Mucosa of descending colon (tissue), 3 donors: ENCODE measurements at places on chromosomes 7 and 10.

DNA sequence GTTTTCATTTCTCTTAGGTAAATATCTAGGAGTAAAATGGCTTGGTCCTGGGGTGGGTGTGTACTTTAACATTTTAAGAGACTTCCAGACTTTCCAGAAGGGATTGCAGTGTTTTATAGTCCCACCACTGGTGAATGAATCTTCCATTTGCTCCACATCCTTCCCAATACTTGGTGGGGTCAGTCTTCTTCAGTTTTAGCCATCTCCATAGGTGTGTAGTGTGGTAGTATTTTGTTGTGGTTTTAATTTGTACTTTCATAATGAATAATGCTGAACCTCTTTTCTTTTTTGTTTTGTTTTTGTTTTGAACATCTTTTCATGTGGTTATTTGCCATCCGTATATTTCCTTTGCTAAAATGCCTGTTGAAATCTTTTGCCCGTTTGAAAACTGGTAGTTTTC is 86.4 kb downstream of the ANKRD61 start:
- no peak for DNase-seq

- DNase-seq = no peak
Measured at GRCh38 chr7:146943483-146943882, 826.9 kb downstream of the CNTNAP2 start.

- DNase-seq = no peak
Measured at GRCh38 chr10:49596493-49596809, 13.7 kb upstream of the SLC18A3 start.

DNA sequence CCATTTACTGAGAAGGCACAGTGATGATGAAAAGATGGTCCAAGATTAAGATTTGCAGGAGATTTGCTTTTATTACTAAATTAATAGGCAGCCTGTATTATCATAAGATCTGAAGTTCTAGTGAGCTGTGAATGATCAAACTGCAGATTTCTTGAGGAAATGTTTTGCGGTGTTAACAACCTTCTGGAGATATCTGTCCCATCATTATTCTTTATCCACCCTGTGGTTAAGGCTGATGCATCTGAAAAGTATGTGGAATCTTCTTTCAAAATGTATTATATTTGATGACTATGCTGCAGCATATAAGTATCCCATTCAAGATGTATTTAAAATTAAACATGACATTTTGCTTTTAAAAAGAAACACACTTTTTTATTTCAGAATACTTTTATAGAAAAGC is 150.3 kb downstream of the POLR1F start:
- no peak for DNase-seq

DNA sequence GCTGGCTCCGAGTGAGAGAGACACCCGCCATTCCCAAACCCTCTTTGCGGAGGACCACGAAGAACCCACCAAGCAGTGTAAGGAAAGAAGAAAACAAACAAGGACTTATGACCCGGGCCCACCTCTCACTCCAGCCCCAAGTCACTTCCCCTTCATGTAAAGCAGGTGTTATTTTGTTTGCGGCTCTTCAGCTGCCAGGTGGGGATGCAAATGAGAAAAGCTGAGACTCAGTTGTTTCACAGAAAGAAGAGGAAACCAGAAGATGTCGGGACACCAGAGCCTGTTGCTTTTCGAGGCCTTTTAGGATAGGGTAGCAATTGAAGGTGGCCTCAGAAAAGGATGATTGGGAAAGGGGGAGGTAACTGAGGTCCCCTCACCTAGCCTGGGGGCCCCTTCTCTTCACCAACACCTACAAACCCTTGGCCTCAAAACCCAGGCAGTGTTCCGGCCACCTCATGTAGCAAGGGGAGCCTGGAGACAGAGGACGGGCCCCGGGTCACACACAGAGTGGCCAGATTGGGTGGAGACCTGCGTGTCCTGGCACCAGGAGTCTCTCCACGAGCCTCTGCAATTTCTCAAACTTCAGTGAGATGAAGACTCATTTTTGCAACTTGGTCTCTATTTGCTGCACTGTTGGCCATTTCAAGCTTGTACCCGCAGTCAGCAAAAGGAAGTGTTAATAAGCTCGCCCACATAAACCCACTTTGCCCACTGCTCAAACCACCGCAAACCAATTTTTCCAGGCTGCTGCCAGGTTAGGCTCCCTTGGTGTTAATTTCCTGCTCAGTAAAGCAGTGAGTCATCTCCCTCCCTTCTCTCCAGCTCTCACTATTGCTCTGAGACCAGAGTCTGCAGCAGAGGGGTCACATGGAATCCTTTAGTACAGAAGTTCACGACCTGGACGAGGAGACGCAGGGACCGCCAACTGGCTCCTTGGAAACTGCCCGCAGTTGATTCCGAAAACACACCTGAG is 45.5 kb downstream of the AOC1 start:
- no peak for DNase-seq

- DNase-seq = no peak
Measured at GRCh38 chr7:151115121-151115835, 29.0 kb downstream of the AGAP3 start.

DNA sequence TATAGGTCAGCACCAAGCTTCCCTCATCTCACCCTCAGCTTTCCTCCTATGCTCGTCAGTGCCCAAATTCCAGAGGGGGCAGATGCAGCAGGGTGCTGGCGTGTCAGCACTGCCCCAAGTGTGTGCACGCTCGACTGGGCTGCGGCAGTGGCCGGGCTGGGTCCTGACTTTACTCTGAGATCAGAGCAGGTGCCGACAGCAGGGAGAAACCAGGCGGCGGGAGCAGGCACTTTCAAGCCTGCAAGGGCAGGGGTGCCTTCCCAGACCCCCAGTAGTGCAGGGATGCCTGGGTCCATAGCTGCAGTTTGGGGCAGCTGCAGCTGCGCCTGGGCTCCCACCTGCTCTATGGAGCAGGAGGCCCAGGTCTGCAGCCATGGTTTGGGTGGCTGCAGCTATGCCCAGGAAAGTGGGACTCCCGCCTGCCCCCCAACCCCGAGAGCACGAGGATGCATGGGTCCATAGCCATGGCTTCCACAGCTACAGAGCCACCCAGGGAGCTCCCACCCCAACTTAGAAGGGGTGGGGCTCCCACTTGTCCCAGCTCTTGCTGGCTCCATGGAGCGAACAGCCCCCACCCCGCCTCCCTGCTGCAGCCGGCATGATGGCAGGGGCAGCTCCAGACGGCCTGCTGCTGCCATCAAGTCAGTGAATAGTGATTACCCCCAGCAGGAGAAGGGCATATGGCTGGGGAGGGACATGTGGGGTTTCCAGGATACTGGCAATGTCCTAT is 199.2 kb upstream of the KMT2E start:
- DNase-seq = no peak

DNA sequence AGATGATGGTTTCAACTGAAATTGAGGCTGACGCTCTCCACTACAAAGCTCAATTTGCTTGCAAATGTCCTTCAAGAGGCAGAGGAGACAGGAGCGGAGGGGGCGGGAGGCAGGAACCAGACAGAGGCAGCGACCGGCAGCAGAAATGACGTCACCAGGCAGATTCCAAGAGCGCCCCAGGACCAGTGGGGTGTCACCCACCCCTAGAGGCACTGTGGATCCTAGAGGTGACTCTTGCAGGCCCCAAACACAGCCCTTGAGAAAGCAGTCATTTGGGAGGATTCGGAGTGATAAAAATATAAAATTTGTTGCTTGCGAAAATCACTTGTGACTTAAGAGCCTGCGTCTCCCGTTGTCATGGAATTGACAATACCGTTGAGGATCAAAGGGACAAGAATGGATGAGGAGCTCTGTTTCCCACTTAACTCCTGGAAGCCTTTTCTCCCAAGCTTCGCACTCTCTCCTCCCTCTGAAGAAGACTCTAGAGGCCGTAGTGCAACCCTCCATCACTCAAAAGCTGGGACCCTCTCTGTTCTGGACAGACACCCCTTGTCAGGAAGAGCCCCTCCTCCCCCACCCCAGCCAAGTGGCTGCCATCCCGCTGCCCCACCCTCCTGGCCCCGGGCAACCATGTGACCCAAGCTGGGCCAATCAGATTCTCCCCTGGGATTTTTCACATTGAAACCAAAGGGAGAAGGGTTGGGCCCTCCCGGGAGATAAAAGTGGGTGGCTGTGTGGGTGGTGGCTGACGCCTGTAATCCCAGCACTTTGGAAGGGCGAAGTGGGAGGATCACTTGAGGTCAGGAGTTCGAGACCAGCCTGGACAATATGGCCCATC is 16.3 kb upstream of the SLC29A4 start:
- no peak for DNase-seq

DNA sequence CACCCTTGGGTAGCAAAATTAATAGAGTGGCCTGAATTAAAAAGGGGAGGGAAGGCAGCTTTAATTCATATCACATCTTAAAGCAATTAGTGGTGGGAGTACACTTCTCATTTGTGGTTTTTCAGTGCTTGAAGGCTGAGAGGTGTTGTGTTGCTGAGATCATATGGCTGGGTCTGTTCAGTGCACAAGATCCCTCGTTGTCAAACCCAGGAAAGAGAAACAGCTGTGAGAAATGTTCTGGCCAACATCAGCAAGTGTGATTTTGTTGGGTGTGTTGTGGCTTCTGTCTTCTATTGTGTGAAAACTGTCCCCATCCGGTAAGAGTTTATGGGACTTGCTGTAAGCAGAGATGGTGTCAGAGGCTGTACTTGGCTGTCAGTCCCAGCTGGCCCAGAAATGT is 197.9 kb upstream of the BMPER start:
- DNase-seq = no peak

- DNase-seq = peak; percentile 58
Measured at GRCh38 chr7:130943336-130943901, 209.4 kb upstream of the KLF14 start.

DNA sequence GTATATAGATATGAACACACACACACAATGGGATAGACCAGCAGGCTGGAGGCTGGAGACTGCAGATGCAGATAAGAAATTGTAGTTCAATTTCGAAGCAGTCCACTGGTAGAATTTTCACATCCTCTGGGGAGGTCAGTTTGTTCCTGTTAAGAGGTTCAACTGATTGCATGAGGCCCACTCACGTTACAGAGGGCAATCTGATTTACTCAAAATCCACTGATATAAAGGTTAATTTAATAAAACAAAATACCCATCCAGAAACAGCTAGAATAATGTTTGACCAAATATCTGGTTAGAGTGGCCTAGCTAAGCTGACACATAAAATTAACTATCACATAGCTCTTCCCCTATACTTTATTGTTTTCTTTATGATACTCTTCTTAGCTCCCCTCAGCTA is 162.9 kb upstream of the SMIM30 start:
- DNase-seq = no peak

- DNase-seq = no peak
Measured at GRCh38 chr10:22427101-22427500, 81.8 kb downstream of the SPAG6 start.

DNA sequence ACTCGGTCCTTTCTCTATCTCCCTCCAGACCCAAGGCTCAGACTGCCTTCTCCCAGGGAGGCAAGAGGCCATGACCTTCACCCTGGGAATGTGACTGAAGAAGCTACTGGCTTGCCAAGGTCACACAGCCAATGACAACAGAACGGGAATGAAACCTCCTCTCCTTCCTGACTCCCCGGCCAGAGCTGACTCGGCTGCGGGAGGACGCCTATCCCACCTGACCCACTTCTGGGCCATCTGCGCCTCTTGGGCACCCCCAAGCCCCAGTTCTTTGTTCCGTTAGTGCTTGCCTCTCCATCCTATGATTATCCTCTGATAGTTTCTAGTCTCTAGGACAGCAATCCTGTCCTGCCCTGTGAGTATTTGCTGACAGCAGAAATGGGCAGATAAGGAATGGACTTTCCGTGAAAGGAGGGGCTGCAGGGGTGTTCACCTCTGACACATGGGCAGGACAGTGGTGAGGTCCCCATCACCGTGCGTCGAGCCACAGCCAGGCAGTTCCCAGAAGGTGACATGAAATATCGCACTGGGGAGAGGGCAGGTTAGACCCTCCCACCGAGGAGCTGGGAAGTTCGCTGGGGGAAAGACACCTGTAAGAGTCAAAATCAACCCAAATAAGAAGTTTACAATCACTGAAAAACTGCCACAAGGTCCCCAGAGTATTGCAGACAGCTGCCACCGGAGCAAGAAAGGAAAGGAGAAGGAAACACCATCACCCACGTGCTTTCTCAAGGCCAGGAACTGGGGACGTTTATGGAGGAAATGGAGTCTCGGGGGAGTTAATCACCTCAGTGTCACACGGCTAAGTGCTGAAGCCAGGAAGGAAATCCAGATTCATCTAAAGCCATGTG is 63.0 kb downstream of the INSIG1 start:
- no peak for DNase-seq

GRCh38 chr7:30869794-30870611 is 41.6 kb upstream of the AQP1 start:
- DNase-seq = no peak

DNA sequence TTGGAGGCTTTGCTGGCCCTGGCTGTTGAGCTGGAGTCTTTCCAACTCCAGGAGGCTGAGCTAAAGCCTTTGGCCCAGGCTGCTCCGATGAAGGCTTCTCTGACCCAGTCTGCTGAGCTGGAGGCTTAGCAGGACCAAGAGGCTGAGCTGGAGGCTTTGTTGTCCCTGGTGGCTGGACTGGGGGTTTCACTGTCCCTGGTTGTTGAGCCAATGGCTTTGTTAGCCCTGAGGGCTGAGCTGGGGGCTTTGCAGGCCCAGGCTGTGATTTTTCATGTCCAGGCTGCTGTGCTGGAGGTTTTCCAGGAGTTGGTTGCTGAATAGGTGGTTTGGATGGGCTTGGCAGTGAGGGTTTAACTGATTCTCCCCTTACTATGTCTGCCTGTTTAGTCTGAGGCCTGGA is 7.3 kb downstream of the PCLO start:
- no peak for DNase-seq

GRCh38 chr7:105982388-105982787 is 19.3 kb downstream of the CDHR3 start:
- DNase-seq = no peak

DNA sequence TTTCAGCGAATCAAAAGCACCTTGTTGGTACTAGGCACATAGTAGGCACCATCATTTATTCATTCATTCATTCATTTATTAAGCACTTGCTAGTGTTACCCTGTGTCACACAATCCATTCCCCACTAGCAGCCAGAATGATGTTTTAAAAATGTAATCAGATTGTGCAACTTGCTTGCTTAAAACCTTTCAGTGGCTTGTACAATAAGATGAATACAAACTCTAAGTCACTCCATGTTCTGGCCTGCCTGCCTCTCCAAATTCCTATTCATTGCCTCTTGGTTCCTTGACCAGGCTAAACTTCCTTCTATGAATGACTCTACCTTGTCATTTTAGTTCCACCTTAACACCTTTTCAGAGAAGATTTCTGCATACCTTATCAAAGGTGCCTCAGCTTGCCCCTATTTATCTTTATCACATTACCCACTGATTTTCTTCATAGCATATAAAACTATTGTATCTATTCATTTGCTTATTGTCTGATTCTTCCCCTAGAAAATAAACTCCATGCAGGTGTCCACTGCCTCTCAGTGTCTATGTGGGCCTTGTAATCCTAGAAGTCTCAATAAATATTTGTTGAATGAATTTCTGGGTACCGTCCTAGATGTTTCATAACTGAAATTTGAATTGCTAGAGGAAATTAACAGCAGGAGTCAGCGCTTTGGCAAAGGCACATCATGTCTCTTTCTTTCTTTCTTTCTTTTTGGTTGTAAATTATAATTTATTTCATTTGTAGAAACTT is 169.5 kb downstream of the TMEM26 start:
- no peak for DNase-seq
